ENCODE measurements at places on chromosomes 12 and 14. TPM values are rescaled to one million over a fixed set of nuclear protein-coding genes. Genes with fewer than 3 reads are reported as not detected.

DNA sequence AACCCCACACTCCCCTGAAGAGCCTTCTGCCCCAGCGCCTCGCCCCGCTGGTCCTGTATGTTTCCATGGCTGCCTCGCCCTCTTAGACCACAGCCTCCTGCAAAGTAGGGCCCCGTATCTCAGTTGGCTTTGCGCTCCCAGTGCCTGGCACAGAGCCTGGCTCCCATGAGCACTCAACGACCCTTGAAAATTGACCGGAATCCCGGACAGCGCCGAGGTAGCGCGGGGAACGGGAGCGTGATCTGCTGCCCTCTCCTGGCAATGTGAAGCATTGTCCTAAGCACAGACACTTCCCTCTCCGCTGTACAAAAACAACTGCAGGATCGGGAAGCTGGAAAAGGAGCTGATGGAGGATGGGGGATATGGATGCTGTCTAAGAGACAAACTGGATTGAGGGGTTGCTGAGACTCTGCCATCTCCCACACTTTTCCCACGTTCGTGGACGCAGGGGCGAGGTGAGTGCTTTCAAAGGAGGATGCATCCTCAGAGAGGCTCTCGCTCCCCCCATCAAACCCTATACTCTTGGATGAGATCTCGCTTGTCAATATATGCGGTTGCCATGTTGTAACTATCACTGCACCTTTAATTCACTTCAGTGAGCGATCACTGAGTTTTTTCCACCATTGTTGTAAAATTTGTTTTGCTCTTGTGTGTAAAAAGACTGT is 10.7 kb upstream of the FKBP4 start:
- no peaks in the 10 kb centered on the region for H3K36me3 ChIP-seq
- DNase-seq, result no peak
- H3K4me1 ChIP-seq, result no peaks in the 10 kb centered on the region
- H3K4me3 ChIP-seq, result peak overlapping the region; percentile 37

DNA sequence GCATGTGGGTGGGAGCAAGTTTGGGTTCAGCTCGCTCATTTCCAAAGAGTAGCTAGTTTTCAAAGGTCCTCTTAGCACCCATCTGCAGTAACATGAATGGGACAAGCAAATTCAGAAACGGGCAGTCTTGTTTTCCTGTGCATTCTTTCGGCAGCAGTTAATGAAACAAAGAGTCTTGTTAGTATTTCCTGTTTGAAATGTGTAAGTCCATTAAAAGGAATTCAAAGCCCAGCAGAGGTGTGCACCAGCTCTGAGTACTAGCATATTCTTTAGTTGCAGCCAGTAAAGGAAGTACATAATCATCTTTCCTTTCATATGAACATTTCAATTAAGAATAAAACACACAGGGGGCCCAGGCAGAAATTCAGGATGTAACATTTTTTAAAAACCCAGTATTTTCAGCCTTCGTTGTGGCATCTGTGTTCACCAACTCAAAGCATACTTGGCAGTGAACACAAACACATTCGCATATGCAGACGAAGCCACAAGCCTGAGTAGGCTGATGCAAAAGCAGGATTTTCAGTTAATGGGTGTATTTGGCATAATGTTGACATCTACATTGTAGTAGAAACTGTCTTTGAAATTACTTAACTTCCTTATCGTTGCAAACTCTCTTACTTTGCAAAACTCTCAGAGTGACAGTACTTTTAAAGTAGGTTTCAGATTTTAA is 570.0 kb upstream of the FLRT2 start:
- no peaks in the 10 kb centered on the region for H3K36me3 ChIP-seq
- H3K27ac ChIP-seq, result no peak overlapping the region
- H3K4me3 ChIP-seq, result no peak overlapping the region
- no peaks in the 10 kb centered on the region for H3K4me1 ChIP-seq

- peaks cover 5% of the 10 kb centered on the region for H3K4me1 ChIP-seq
- H3K36me3 ChIP-seq, result peaks cover 34% of the 10 kb centered on the region
- H3K27me3 ChIP-seq, result no peaks in the 10 kb centered on the region
- no peak overlapping the region for H3K4me3 ChIP-seq
Observed at GRCh38 chr12:51187370-51187987, 14.5 kb upstream of the TFCP2 start.

- H3K4me3 ChIP-seq, result peak within 1 kb of the TSS; percentile 81
- H3K36me3 ChIP-seq, result no peaks in the 10 kb centered on the region
- DNase-seq, result peak; percentile 93
- peak within 1 kb of the TSS; percentile 83 for H3K27ac ChIP-seq
- H3K27me3 ChIP-seq, result no peaks in the 10 kb centered on the region
Observed at GRCh38 chr14:21525962-21526671, at the start of gene SALL2. TSS of gene SALL2 (minus strand) at chr14:21526346. CDS start at chr14:21526127, 219 bp downstream.

GRCh38 chr12:105198961-105199360 is 37.0 kb downstream of the APPL2 start:
- H3K36me3 ChIP-seq, result peaks cover 73% of the 10 kb centered on the region
- no peaks in the 10 kb centered on the region for H3K27me3 ChIP-seq
- H3K27ac ChIP-seq, result no peak overlapping the region
- H3K4me1 ChIP-seq, result no peaks in the 10 kb centered on the region

DNA sequence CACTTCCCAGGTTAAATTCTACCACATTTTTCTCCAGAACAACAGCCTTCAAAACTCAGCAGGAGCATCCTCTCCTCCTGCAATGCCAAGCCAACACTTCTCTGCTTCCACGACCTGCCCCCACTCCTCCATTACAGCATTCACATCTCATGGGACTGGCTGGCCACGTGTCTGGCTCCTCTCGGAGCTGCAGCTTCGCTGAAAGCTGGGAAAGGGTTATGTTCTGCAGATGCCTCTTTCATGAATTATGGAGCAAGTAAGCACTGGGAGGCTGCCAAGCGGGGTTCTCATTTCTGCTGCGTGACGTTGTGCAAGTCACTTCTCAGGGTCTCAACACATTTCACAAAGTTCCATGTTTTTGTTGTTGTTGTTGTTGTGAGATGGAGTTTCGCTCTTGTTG is 142.2 kb upstream of the RFLNA start:
- DNase-seq, result no peak
- H3K4me3 ChIP-seq, result no peak overlapping the region
- H3K36me3 ChIP-seq, result no peaks in the 10 kb centered on the region
- no peaks in the 10 kb centered on the region for H3K27me3 ChIP-seq
- H3K4me1 ChIP-seq, result peaks cover 9% of the 10 kb centered on the region
- H3K27ac ChIP-seq, result no peak overlapping the region

DNA sequence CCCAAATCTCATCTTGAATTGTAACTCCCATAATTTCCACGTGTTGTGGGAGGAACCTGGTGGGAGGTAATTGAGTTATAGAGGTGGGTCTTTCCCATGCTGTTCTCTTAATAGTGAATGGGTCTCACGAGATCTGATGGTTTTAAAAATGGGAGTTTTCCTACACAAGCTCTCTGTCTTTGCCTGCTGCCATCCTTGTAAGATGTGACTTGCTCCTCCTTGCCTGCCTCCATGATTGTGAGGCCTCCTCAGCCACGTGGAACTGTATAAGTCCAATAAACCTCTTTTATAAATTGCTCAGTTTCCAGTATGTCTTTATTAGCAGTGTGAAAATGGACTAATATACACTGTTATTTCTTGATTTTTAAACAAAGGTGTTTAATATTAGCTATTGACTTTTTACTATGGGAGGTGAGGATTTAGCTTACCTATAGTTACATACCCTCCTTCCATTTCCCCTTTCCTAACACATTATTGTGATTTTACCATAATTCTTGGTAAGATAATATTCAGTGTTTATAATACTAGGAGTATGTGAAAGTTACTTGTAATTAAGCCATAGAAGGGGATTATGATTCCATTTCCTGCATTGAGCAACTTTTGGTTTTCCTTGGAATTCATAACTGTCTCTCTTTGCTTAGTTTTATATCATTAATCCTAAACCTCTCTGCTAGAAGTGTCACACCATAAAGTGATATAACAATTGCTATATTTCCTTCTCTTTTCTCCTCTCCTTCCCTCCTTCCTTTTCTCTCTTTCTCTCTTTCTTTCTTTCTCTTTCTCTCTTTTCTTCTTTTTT is 151.0 kb upstream of the KRAS start:
- no peaks in the 10 kb centered on the region for H3K36me3 ChIP-seq
- H3K4me3 ChIP-seq, result no peak overlapping the region
- H3K4me1 ChIP-seq, result no peaks in the 10 kb centered on the region
- H3K27me3 ChIP-seq, result no peaks in the 10 kb centered on the region
- no peak overlapping the region for H3K27ac ChIP-seq
- DNase-seq, result no peak

DNA sequence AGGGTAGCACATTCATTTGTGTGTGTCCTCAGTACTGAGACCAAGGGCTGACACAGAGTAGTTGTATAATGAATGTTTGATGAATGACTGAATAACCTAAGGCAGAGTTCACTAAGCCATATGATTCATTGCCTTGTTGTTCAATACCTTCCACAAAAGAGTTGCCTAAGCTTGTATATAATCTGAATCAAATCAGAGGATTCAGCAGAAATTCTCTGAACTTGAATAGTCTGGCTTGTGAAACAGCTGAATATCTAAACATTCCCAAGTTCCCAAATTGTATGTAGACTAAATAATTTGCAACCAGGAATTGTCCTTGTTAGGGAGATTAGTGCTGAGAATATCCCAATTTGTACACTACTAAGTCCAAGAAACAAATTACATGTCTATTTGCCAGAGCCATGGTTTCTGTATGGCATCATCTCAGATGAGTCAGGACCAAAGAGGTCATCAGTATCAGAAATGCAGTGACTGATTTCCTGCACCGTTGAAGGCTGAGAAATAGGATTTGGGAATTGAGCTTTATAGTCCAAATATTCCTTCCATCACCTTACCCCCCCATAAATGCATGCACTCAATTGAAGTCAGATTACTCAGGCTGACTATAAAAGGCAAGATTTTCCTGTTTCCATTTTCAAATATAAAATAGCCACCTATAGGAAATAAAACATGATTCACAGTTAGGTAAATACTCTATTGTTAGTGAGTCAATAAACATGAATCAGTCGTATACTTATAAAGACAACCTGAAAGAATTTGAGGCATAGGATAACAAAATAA is 168.7 kb downstream of the PHLDA1 start:
- no peak overlapping the region for H3K27ac ChIP-seq
- H3K4me1 ChIP-seq, result no peaks in the 10 kb centered on the region
- no peak overlapping the region for H3K4me3 ChIP-seq
- no peaks in the 10 kb centered on the region for H3K36me3 ChIP-seq
- H3K27me3 ChIP-seq, result no peaks in the 10 kb centered on the region

- H3K27ac ChIP-seq, result peak overlapping the region; percentile 60
- peaks cover 56% of the 10 kb centered on the region for H3K4me1 ChIP-seq
- peak overlapping the region; percentile 41 for H3K4me3 ChIP-seq
- DNase-seq, result no peak
- no peaks in the 10 kb centered on the region for H3K27me3 ChIP-seq
Observed at GRCh38 chr12:54352022-54352531, 12.2 kb downstream of the GPR84 start.

DNA sequence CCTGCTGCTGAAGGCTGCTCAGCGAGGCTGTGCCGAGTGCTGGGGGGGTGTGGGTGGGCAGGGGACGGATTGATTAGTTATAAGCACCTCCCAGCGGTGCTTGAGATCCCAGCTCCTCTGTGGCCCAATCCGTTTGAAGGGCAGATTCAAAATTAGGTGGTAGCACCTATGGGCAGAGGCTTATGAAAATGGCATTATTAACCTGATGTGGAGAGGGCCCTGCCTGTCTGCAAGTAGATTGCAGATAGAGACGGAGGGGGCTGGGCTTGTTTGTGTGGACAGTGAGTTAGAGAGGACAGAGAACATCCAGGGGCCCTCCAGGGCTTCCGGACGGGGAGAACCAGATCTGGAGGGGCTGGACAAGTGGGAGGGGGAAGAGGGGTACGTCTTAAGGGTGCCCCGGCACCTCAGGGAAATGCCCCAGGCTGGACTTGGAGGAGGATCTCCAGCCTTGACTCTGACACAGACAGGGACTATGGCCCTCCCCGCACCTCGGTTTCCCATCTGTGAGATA is at the start of gene RTL1:
TSS of gene RTL1 (minus strand) at position 51 of the 514 bp plus-strand sequence. CDS start 18,934 bp downstream, outside the sequence.
- no peak within 1 kb of the TSS for H3K27ac ChIP-seq
- H3K4me1 ChIP-seq, result peaks cover 32% of the 10 kb centered on the region
- no peaks in the 10 kb centered on the region for H3K27me3 ChIP-seq
- H3K36me3 ChIP-seq, result no peaks in the 10 kb centered on the region

DNA sequence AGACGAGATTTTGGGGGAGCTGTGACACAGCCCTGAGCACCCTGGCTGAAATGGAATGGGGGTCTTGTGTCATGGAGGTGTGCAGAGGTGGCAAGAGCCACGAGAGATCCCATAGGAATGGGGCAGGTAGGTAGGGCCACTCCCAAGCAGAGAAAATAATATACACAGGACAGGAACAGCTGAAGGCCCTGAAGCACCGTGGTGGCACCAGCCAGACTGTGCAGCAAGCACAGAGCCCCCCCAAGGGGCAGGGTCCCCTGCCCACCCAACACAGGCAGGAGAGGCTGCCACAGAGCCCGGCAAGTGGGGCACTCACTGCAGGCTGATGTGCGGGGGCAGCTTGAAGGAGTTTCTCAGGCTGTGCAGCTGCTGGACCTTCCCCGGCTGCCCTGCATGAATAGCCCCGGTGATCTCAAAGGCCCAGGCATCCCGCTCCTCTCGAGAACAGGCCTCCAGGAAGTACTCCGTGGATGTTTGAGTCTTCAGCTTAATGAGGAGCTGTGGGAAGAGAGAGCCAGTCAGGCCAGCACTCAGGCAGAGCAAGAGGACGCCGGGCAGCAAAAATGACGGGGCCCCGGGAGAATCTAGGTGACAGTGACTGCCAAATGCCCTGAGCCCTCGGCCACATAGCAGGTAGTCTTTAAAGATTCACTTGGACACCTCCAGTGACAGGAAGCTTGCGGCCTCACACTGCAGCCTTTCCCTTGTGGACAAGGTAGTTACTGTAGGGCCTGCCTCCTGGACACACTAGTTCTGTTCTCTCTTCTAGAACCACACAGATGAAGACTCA is 16.7 kb downstream of the PLEK2 start:
- no peak overlapping the region for H3K27ac ChIP-seq
- DNase-seq, result peak; percentile 80
- no peaks in the 10 kb centered on the region for H3K36me3 ChIP-seq
- H3K27me3 ChIP-seq, result peaks cover 5% of the 10 kb centered on the region

PRH2 gene
- total RNA-seq, result not detected

PTCSC3 gene
- total RNA-seq, result not detected

RASAL1 gene
- total RNA-seq, result not detected
